ENCODE measurements at places on chromosomes 2 and 18. TPM values are rescaled to one million over a fixed set of nuclear protein-coding genes. Genes with fewer than 3 reads are reported as not detected.

GRCh38 chr2:237652854-237653253 is 25.5 kb downstream of the LRRFIP1 start:
- no peak for DNase-seq

- no peak for DNase-seq
Observed at GRCh38 chr2:37011130-37011529, 44.8 kb upstream of the STRN start.

- DNase-seq: peak; percentile 15
Observed at GRCh38 chr18:34809451-34810072, 99.5 kb downstream of the DTNA start.

DNA sequence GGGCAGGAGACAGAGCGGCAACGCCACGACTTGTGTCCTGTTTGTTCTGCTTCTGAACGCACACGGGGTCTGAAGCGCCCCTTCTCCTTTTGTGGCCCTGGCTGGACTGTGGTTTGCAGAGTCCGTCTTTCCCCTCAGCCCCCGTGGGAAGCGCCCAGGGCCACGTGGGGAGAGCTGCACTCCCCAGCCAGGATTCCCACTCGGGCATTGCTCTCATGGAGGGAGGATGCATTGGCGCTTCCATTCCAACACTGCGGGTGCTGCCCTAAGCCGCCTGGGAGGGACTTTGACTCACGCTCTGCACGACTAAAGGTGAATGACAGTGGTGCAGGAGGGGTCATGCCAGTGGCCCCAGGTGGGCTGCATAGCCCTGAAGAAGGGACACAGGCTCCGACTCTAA is 52.5 kb downstream of the TIMM21 start:
- DNase-seq: no peak

GRCh38 chr18:10252494-10252893 is 201.9 kb upstream of the APCDD1 start:
- no peak for DNase-seq

GRCh38 chr2:165897726-165898125 is 55.9 kb downstream of the TTC21B start:
- no peak for DNase-seq

DNA sequence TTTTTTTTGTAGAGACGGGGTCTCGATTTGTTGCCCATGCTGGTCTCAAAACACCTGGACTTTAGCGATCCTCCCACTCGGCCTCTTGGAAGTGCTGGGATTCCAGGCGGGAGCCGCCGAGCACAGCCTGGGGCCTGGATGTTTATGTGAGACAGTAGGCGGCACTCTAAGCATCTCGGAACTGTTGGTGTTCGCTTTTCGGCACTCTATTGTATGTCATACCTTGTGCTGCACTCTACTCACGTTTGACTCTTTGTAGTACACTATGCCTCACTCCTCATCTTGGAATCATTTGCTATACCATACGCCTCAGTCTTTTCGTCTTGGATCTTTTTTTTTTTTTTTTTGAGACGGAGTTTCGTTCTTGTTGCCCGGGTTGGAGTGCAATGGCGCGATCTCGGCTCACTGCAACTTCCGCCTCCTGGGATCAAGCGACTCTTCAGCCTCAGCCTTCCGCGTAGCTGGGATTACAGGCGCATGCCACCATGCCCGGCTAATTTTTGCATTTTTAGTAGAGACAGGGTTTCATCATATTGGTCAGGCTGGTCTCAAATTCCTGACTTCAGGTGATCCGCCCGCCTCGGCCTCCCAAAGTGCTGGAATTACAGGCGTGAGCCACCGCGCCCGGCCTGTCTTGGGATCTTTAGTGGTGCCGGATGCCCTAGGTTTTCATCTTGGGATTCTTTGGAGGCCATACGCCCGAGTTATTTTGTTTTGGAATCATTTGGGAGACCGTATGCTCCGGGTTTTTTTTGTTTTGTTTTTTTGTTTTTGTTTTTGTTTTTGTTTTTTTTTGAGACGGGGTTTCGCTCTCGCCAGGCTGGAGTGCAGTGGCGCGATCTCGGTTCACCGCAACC is 24.2 kb upstream of the ZDBF2 start:
- no peak for DNase-seq

DNA sequence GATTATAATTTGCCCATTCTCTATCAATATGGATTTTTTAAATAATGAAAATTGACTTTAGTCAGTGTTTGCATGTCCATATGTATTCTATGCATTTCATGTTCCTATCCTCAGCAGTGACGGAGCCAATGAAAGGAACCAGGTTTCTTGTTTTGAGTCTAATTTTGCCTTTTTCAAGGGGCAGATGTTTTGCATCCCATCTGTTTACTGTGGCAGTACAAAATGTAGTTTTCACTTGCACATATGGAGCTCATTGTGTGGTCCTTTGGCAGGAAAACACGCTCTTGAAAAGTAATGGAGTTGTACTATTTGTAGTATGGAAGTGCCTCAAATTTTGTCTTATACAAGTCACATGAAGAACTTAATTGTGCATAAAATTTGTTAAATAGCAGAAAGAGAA is 127.8 kb downstream of the AGPS start:
- no peak for DNase-seq

DNA sequence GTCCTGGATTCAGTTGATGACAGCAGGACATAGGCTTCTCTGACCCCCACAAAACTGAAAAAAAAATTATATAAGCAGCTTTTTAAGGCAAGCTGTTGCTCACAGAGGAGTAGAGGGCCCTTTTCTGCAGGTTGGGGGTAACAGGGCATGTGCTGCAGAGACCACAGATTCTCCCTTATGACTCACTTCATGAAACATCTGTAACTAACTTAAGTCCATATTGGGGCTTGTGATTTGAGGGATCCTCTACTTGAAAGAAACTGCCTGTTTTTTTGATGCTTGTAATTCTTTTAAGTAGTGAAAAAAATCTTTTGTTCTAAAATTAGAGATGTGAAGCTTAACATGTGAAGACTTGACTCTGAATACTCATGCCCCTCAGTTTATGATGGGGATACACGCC is 33.4 kb downstream of the XRCC5 start:
- no peak for DNase-seq

- DNase-seq: no peak
Observed at GRCh38 chr2:164778723-164779122, 62.9 kb downstream of the COBLL1 start.

DNA sequence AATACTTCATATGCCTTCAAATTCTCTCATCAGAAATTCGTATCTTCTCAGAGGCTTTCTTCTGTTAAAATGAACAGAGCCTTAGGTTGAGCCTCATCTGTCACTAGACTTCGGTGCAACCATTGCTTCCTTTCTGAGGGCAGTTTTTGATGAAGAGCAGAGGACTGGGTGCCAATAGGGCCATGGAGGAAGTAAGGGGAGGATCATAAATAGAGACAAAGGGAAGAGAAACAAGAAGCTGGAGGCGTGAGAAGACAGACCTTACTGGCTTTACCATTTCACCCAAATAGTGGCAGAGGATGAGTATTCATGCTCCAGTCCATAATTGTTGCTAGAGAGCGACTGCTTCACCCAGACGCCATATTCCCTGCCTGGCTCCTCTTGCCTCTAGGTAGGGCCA is 215.6 kb upstream of the PKDCC start:
- DNase-seq: no peak

- DNase-seq: no peak
Observed at GRCh38 chr2:73841912-73842738, 13.4 kb downstream of the STAMBP start.

DNA sequence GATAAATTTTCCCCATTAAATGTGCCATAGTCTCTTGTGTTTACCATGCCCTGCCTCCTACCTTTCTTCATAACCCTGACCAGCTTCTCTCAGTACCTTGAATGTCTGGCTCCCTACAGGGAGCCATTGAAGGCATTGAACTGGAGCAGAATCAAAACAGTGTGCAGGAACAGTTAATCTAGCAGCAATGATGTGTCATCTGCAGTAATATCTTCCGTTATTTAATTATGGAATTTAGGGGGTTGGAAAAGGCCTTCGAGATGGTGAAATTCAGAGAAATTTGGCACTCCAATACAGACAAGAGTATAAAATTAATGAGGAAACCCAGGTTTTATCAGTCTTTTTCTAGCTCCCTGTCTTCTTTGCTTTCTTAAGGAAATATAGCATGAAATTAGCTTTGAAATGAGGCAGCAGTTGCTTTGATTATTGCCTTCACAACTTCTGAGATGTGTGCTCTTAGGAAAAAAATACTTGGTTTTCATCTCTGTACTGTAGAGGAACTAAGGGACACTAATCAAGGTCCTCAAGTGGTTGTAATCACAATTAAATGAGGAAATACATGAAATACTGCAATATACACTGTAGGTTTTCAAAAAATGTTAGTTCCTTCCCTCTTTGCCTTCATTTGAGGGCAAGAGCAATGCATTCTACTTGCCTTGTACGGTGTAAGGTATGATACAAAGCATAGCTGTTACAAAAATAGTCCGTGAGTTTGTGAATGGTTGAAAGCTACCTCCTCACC is 369.1 kb downstream of the SETBP1 start:
- no peak for DNase-seq

- DNase-seq: no peak
Observed at GRCh38 chr18:49169037-49169521, 218.3 kb upstream of the SMAD7 start.

DNA sequence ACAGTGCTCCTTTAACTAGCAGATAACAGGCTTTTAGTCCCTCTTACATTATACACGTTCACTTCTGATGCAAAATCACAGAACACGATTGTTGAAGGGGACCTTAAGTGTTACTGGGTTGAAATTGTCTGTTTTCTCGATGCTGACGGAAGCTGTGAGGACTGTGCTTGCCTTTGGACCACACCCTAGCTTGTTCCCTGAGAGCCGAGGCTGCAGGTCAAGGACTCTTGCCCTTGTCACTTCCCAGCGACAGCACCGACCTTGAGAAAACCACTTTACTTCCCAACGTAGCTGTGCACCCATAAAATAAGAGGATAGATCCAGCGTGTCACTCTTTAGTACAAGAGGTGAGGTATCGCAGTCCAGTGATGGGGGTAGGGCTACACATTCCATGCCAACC is 701.0 kb downstream of the DCDC2C start:
- no peak for DNase-seq

DNA sequence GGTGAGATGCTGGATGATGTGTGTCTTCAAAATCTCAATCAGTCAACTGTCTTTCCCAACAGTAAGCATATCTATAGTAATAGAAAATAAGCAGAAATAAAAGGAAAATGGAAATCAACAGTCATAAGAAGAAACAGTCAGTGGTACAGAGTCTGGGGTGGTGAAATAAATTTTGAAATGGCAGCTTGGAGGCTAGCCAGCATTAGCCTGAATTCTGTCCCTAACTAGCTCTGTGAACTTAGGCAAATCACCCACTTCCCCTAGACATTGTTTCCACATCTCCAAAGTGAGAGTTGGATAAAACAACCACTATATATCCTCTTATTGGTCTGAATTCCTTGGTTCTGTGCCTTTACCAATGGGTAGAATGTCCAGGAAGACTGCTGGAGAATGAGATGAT is 189.7 kb upstream of the REV1 start:
- no peak for DNase-seq

DNA sequence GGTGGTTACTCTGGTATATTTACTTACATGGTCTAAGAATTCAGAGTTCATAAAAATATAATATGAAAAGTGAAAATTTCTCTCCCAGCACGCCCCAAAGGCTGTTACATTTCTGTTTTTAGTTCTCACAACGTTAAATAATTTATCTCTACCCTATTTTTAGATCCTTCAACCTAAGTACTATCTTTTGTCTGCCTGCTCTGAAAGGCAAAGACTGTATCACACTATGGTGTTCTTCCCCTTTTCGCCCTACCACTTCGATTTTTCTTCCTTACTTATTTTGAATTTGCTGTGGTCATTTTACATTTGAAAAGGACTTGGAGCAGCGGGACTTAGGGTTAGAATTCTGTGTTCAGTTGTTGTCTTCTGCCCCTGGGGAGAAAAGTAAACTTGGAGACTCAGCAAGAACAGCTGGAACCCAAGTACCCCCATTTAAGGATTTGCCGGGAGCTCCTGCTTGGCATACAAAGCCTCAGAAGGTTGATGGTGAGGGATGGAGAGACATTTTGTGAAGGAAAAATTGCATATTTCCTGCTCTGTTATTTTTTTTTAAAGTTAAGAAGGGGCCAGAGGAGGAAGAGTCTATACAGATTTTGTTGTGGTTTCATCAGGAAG is 19.0 kb downstream of the ADAM23 start:
- no peak for DNase-seq

GRCh38 chr2:40200366-40200915 is 251.4 kb downstream of the SLC8A1 start:
- DNase-seq: no peak

DNA sequence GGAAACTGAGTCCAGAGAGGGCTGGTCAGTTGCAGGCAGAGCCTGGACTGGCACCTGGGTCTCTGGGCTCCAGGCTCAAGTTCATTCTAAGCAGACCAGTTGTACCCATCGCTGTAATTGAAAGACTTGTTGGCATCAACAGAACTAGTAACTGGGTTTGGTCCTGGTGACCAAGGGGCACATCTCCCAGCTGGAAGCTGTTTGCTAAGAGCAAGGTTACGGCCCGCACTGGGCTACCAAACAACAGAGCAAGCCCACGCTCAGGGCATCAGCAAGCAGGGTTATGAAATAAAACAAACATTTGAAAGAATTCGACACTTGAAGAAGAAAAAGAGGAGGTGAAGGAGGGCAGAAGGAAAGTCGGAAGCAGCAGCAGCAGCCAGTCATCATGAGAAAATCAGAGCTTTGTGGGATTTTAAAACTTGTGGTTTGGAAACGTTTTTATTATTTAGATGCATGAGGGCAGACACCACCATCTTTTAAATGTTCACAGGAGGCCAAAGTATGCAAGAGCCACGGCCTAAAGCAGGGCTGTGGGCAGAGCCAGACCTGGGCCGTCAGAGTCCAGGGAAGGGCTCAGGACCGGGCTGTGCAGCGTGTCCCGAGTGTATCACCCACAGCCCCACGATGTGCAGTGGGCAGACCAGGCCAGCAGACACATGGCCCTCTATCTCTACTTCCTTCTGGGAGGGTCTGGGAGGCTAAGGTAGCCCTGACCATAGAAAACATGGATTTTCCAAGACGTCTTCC is 220.3 kb downstream of the BCL2 start:
- DNase-seq: no peak

- no peak for DNase-seq
Observed at GRCh38 chr18:39561126-39561525, 1995.5 kb upstream of the CELF4 start.

- DNase-seq: no peak
Observed at GRCh38 chr2:181817509-181817908, 74.0 kb upstream of the ITPRID2 start.

GRCh38 chr2:217553679-217554078 is 449.1 kb downstream of the TNS1 start:
- DNase-seq: no peak

GRCh38 chr2:235542733-235543127 is 48.9 kb downstream of the AGAP1 start:
- DNase-seq: no peak

The ANKRD30B gene
- not detected for total RNA-seq

The CCNYL1 gene
- total RNA-seq: 16.8 TPM

The GALNT13 gene
- 35.1 TPM for total RNA-seq

The CD28 gene
- not detected for total RNA-seq

The DTNA gene
- total RNA-seq: 6.3 TPM

The SERPINB11 gene
- total RNA-seq: 107 TPM

The LRRTM1 gene
- total RNA-seq: not detected

The BOK gene
- total RNA-seq: 8.9 TPM

The SPP2 gene
- not detected for total RNA-seq

The POMC gene
- total RNA-seq: not detected

The DLGAP1 gene
- total RNA-seq: 1.8 TPM

The SCYGR7 gene
- total RNA-seq: not detected

The CROCC2 gene
- total RNA-seq: not detected

The NAPG gene
- total RNA-seq: 27.0 TPM

The GAD1 gene
- not detected for total RNA-seq

The SERPINB3 gene
- 0.23 TPM for total RNA-seq

All from NCI-H460 (cell line).